Stimulated activated naive CD4-positive, alpha-beta T cell treated with Interleukin-2 at 50 U/mL for 16 hours (primary cell): ENCODE measurements at places on chromosomes 3 and 15.
A peak's percentile ranks its signal among the peaks of the same experiment; 100 is the strongest.

DNA sequence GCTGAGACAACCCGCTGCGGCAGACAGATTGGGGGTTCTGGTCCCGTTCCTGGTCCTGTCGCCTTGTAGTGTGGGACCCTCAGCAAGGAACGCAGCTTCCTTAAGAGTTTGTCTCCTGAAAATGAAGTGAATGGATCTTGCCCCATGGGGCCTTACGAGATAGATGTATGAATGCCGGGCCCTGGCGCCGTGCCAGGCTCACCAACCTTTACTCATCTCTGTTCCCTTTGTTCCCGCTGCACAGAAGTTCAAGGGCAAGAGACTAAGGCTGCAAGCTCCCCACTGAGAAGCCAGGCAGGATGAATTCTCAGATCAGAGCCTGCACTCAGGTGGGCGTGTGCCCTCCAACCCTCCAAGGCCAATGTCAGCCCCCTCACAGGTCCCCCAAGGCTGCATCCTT, 162.7 kb upstream of the IQSEC1 start:
- no peak for DNase-seq

GRCh38 chr3:189883113-189883753, 237.5 kb downstream of the P3H2 start:
- DNase-seq = no peak

DNA sequence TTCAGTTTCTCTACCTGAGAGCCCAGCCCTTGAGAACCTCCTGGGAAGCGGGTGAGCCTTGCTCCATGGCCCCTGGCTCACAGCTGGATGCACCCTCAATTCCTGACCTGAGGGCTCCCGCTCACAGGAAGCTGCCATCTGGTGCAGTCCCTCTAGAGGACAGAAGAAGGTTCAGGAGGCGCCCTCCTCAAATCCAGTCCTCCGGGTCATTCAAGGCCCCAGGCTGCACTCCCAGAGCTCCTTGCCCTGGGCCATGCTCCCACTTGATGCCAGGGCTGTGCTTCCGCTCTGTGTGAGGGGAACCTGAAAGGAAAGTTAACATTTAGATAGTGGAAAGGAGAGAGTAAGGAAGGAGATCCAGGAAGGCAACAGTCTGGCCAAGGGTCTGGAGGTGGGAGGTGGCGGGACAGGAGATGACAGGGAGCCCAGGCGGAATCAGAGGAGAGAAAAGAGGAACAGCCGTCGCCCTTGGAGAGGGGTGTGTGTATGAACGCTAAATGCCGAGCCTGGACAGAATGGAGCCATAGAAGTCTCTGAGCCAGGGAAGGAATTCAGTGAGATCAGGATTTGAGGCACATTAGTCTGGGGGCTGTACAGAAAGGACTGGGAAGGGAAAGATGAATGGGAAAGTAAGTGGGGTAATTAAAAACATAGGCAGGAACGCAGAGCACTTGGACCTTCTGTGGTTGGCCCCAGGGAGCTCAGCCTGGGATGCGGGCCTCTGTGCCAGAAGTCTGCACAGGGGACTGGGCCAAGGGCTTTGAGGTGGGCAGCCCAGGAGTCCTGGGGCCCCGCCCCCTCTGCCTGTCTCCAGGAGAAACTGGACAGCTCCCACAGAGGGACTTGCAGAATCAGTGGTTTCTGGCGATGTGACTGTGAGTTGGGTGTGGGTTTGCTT, 26.1 kb downstream of the TBC1D21 start:
- no peak for DNase-seq

DNA sequence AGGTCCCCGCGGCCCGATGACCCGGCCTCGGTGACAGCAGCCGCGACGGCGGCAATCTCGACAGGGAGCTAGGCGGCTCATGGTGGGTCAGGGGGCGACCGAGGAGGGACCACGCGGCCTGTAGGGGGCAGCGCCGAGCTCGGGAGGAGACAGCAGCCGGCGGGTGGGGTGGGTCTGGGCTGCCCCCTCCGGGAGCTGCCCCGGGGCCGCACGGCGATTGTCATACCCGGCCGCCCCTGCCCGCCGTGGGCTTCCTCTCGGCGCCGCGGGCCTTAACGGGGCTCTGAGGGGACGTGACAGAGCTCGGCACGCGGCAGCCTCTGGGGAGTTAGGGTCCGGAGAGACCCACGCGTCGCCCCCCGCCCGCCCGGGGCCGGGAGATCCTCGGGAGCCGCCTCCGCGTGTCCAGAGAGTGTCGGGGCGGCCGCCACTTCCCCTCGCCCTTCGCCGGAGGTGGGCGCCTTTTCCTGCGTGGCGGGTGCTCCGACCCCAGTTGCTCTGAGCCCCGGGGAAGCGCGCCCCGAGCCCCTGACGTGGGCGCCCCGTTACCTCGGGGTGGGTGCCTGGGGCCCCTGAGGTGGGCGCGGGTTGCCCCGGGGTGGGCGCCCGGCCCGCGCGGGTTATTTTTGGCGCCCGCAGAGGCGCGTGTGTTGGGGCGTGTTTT, 539 bp upstream of the PLCL2 start:
- peak; percentile 70 for DNase-seq

DNA sequence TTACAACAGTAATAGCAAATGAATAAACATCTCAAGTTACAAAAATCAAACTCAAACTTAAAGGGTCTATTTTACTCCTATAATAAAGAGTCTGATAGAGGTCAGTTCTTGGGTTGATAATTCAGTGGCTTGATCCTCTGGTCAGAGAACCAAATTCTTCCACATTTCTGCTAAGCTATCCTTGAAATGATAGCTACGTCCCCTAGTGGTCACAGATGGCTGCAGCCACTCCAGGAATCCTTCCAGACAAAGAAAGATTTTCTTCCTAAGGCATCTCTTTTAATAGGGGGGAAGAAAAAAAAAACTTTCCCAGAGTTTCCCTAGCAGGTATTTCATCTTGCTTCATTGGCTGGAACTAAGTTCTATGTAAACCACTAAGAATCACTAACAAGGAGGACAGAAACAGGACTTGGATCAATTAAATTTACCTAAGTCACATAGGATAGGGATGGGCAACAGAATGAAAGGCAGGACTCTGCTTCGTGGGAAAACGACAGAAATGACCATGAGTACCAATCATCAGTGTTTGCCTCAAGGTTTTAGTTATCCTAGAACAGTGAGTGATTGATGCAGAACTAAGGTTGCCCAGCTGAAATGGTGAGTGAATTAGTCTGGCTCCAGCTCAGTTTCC, 160.7 kb downstream of the STAC start:
- DNase-seq = no peak

GRCh38 chr15:100889385-100890050, 9.9 kb downstream of the ALDH1A3 start:
- DNase-seq = no peak

DNA sequence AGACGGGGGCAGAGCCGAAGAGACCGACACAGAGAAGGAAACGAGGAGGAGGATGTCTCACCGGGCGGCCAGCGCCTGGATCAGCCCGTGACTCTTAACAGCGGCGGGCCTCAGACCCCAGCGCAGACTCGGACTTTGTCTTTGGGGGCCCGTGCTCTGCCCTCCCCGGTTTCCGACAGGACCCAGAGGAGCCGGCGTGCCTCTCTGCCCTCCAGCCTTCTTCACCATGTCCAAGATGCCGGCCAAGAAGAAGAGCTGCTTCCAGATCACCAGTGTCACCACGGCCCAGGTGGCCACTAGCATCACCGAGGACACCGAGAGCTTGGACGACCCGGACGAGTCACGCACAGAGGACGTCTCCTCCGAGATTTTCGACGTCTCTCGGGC, 1.0 kb downstream of the TSC22D2 start:
- no peak for DNase-seq

DNA sequence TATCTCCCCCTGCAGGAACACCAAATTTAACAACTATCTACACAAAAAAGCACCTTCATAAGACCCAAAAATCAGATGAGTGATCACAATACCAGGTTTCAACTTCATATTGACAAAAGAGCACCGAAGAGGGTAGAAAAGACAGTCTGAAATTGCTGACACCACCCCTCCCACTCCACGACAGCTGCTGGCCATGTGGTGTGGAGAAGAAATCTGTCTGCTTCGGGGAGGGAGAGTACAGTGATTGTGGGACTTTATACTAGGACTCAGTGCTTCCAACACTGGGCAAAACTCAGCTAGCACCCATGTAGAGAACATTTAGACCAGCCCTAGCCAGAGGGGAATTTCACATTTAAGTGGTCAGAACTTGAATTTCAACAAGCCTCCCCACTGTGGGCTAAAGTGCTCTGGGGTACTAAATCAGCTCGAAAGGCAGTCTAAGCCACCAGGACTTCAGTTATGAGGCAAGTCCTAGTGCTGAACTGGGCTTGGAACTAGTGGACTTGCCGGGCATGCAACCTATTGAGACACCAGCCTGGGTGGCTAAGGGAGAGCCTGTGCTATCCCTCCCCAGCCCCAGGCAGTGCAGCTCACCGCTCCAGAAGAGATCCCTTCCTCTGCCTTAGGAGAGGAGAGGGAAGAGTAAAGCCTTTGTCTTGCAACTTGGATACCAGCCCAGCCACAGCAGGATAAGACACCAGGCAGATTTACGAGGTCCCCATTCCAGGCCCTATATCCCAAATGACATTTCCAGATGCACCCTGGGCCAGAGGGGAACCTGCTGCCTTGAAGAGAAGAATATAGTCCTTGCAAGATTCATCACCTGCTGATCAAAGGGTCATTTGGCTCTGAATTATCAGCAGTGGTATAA, 44.6 kb upstream of the POU1F1 start:
- no peak for DNase-seq

DNA sequence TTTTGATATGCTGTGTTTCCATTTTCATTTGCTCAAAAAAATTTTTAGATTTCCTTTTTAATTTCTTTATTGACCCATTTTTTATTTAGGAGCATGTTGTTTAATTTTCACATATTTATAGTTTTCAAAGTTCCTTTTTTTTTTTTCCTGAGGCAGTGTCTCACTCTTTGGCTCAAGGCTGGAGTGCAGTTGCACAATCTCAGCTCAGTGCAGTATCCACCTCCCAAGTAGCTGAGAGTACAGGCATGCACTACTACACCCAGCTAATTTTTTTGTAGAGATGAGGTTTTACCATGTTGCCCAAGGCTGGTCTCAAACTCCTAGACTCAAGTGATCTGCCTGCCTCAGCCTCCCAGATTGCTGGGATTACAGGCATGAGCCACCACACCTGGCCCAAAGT, 36.2 kb downstream of the PFN2 start:
- DNase-seq = no peak

GRCh38 chr3:51539291-51539941, 897 bp downstream of the RAD54L2 start:
- DNase-seq = peak; percentile 52

DNA sequence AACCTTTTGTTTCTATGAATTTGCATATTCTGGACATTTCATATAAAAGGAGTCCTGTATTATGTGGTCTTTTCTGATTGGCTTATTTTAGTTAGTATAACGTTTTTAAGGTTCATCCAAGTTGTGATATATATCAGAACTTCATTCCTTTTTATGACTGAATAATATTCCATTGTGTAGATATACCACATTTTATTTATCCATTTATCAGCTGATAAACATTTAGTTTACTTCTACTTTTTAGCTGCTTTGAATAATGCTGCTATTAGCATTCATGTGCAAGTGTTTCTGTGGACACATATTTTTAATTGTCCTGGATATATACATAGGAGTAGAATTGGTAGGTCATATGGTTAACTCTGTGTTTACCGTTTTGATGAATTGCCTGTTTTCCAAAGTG, 498.5 kb upstream of the ADAMTS9 start:
- DNase-seq = no peak

DNA sequence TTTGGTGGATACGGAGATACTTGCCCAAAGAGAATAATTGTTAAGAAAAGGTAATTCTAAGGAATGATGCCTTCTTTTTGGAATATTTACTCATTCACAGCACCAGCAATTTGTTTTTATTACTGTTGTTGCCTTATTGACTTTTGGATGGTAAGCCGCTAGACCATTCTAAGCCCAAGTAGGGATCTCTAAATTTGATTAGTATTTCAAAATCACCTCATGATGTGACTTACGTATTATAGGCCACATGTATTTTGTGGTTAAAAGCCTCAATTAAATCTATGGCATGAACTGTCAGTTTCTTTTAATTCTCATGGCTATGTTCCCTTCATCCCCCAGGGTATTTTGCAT, 94.1 kb downstream of the PLCL2 start:
- no peak for DNase-seq

DNA sequence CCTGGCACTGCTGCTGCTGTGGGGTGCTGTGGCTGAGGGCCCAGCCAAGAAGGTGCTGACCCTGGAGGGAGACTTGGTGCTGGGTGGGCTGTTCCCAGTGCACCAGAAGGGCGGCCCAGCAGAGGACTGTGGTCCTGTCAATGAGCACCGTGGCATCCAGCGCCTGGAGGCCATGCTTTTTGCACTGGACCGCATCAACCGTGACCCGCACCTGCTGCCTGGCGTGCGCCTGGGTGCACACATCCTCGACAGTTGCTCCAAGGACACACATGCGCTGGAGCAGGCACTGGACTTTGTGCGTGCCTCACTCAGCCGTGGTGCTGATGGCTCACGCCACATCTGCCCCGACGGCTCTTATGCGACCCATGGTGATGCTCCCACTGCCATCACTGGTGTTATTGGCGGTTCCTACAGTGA, 2.1 kb downstream of the GRM2 start:
- DNase-seq = no peak

DNA sequence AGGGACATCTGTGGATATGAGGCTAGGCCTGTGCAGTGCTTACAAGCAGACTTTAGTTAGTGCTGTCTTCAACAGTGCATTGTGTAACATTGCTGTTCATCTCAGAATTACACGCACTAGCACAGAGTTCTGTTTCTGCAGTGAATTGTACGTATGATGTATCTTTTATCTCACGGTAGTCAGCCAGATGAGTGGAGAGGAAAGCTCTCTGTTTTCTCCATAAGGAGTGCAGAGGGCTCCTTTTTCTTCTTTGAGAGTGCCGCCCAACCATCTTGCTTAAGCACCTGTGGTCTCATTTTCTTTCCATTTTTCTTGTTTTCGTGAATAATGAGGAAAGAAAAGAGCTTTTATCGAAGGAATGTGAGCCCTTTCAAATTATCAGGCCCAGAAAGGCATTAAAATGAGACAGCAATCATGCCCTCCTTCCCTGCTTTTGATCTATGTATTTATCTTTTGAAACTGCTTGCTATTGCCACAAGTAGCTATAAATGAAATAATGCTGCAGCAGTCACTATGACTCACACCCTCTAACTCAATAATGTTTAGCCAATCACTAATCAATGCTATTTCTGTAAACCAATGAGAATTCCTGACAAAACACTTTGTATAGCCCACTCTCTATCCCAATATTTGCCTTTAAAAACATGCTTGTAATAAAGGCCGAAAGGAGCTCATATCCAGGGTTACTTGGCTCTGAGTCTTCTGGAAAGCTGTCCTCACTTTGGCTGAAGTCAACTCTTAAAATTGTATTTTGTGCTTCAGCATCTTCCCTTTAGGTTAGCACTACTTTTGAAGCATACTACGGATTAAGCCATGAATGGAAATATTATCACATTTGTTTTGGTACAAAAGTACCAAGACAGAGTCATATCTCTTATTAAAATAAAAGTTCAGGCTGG, 226.0 kb upstream of the P2RY1 start:
- DNase-seq = no peak
